Stimulated activated CD4-positive, alpha-beta T cell treated with anti-CD3 and anti-CD28 coated beads, Interleukin-1b, Interleukin-23, amount 100 ng/mL, for 24 hours (primary cell): ENCODE measurements at places on chromosomes 1 and 21.

DNA sequence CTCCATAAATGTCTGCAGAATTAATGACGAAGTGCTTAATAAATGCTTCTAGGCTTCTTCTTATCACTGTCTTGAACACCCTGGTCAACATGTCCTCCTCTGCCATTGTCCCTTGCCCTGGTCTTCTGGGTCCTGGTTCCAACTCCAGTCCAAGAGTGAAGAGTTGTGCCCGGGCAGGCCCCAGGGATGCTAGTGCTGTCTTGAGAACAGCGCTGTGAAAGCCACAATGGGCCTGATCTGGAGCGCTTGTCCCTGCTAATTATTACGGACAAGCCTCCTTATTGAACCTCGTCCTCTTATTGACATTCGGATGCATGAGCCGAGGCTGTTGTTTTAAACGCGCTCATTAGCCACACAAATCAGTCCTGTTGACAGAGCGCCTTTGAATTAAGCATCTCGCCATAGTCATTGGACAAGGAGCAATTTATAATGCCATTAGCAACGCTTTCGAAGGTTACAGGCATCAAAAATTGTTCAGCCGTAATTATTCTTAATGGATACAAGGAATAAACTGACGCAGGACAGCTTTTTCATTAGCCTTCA, 211.6 kb upstream of the POU3F1 start:
- DNase-seq = no peak

- no peak for DNase-seq
Observed at GRCh38 chr1:78682496-78682895, 32.9 kb downstream of the IFI44 start.

- DNase-seq = no peak
Observed at GRCh38 chr1:179029321-179029759, 3.6 kb downstream of the FAM20B start.

DNA sequence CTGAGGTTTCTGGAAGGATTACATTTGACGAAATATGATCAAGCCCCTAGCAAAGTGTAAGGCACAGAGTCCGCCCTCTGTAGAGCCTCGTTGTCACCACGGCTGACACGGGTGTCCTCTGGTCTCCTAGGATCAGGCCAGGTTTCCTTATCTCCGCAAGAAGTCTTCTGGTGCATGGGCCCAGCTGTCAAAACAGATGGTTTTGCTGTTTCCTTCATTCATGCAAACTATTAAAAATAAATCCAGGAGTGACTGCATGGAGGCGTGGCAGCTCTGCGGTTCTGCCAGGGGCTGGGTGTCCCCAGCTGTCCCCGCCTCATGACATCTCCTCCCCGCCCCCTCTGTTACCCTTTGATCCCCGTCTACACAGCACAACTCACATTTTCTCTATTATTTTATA, 209.0 kb downstream of the DYRK1A start:
- DNase-seq = no peak

DNA sequence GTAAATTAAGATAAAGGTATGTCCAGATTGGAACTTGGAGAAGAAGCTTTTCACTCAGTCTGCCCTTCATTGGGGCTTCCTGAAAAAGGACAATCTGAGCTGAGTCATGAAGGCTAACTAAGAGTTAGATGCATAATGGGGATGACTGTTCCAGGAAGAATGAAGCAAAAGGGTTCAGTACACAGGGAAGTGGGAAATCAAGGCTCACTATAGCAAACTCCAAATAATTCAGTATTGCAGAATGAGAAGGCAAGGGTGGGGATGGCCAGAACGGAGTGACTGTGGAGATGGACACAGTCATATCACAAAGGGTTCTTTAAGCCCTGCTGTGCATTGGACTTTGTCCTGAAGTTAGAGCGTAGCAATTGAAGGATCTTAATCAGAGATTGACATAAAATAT, 158.3 kb downstream of the FGGY start:
- no peak for DNase-seq

DNA sequence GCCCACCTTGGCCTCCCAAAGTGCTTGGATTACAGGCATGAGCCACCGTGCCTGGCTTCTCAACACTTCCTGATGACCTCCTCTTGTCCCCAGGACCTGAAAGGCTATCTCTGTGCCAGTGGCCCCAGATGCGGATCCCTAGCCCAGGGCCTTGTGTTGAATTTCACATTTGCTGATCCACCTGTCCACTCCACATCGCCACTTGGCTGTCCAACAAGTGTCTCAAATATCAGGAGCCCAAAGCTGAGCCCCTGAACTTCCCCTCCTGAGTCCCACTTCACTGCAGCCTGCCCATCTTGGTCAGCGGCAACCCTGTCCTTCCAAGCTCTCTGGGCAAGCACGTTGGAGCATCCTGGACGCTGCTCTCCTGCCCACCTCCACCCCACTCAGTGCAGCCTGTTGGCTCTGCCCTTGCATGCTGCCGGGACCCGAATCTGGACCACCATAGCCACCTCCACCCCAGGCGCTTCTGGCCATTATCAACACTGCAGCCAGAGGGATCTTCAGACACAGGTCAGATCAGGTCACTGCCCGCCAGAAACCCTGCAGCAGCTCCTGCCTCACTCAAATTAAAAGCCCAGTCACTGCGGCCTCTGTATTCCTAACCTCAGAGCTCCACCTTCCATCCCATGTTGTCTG, 352.5 kb upstream of the VAMP3 start:
- no peak for DNase-seq

GRCh38 chr1:11105586-11105985, 5.9 kb upstream of the EXOSC10 start:
- no peak for DNase-seq
